Left cardiac atrium (tissue), 4 donors: ENCODE measurements at places on chromosomes 3 and 15. TPM values are rescaled to one million over a fixed set of nuclear protein-coding genes. Genes with fewer than 3 reads are reported as not detected.

Gene FOXL2
- not detected for total RNA-seq

DNA sequence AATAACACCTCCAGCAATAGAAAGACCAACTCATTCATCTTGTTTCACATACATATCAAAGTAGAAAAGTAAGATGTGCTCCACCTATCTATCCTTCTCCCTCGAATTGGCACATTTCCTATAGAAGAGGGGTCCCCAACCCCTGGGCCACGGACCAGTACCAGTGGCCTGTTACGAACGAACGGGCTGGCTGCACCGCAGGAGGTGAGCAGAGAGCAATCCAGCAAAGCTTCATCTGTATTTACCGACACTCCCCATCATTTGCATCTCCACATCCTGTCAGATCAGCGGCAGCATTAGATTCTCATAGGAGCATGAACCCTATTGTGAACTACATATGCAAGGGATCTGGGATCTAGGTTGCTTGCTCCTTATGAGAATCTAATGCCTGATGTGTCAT is 95.0 kb upstream of the CGNL1 start:
- DNase-seq, result no peak

GRCh38 chr15:72474466-72474911 is 359 bp downstream of the ARIH1 start:
- DNase-seq, result no peak

Gene PLA2G4E
- total RNA-seq, result not detected

Gene KLHDC8B
- 55.9 TPM for total RNA-seq

Gene TP53BP1
- total RNA-seq, result 30.1 TPM

Gene MKRN2OS
- not detected for total RNA-seq

DNA sequence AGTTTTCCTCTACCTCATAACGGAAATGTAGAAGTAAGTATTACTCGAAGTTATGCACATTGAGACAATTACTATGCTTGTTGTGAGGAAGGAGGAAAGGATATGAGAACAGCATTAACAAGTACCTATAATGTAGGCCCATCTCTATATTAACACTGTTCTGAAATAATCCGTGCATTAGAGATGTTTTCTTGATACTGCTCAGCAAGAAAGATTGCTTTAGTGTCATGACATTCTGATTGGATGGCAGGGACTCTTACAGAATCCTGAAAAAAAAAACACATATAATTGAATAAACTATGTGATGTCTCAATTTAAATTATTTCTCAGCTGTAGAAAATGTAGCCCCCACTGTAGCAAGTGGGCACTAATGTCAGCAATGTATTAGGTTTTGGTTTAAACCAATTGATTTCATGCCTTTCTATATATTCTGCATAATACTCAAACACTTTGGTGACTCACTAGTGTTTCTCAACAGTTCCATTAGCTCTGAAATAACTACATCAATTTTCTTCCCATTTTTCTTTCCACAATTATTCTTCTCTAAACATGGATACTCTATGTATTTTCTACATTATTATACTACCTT is 598.3 kb upstream of the BCHE start:
- DNase-seq, result no peak

Gene UBAP1L
- total RNA-seq, result 2.9 TPM

GRCh38 chr3:186511245-186511644 is 32.9 kb downstream of the CRYGS start:
- DNase-seq, result no peak

DNA sequence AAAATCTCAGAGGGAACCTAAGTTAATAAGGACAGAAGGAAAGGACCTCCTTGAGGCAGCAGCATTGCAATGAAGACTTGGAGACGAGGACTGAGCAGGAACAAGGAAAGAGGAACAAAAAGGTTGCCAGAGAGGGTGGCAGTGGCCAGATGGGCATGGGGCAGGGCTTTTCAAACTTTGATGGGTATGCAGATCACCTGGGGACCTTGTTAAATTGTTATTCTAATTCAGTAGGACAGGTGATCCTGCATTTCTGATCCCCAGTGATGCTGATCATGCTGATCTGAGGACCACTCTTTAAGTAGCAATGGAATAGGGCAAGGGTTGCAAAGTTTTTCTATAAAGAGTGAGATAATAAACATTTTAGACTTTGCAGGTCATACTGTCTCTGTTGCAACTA is 11.1 kb downstream of the COL6A6 start:
- no peak for DNase-seq

DNA sequence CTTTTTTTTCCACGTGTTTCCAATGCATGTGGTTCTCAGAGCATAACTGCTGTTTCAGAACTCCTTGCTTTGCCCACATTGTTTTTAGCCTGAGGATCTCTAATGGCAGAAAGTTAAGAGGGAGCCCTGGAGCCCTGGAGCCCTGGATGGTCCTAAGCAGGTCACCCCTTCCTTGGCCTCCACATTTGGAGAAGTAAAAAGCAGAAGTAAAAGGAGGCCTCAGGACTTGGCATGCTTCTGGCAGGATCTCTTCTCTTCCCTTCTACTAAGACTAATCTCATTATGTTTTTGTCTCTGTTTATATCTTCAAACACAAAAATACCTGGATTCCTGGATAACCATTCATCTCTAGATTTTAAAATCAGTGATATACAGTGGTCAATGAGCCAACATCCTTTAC is 50.1 kb downstream of the P2RY1 start:
- no peak for DNase-seq

DNA sequence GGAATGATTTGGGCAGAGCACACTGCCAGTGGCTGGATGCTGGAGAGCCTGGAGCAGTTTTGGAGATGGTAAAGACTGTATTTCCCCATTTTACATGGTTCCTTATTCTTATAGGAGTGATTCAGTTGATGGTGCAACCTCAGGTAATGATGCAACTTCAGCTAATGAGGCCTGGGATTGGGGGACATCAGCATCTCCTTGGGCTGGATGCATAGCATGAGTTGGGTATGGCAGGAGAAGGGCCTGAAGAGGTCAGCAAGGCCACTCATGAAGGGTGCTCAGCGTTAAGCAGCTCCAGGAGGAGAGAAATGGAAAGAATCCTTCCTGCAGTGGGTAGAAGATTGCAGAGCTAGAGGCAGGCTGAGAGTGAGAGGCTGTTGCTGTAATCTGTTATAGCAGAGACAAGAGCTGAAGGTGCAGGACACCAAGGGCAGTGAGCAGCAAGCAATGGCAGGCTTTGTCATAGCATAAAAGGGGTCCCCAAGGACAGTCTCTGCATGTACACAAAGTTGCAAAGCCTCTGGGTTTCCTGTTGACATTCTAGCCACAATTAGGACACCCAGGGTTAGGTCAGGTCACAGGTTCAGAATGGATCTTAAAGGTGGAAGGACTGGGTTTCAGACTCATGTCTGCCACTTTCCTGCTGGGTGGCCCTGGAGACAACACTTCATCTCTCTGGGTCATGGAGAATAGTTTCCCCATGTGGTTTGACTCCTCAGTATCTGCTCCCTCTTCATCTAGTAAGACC is 29.5 kb upstream of the SNRK start:
- no peak for DNase-seq

Gene ATP13A3
- total RNA-seq, result 86.7 TPM

DNA sequence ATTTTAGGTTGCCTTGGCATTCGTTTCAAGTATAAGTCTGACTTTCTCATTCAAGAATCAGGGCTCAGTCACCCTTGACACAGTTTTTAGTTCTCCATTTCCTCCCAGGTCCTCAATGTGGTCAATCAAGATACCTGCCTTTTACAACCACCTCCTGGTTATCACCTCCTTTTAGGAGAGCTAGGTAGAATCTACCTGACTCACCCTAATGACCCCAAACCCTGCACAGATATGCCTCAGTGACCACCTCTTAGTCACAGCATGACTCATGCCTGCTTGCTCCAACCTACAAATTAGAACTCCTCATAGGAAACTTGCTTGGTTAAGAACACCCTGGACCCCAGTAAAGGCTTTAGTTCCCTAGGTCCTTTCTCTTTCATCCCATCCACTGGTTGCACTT is 22.5 kb downstream of the DMXL2 start:
- DNase-seq, result no peak

DNA sequence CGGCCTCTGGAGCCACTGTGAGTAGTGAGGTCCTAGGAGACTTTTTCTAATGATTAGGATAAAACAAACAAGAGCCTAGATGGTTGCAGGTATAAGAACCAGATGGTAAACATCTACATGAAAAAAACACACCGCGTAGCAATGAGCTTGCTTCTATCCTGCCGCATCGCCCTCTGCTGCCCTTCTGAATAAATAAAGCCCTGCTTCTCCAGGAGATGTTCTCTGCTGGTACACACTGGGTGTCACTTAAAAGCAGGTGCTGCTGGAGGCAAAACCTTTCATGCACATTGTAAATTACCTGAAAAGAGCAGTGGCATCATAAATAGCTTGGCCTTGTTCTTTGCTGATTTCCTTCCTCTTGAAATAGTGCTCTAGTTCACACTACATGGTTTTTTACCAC is 164.4 kb upstream of the TOPAZ1 start:
- no peak for DNase-seq

- DNase-seq, result peak; percentile 46
Measured at GRCh38 chr15:98866511-98866910, 141.1 kb downstream of the PGPEP1L start.

Gene HTD2
- 12.1 TPM for total RNA-seq

Gene LRRIQ4
- total RNA-seq, result not detected

GRCh38 chr15:85282504-85283115 is 97.8 kb upstream of the AKAP13 start:
- DNase-seq, result no peak

Gene KLF13
- 69.9 TPM for total RNA-seq

DNA sequence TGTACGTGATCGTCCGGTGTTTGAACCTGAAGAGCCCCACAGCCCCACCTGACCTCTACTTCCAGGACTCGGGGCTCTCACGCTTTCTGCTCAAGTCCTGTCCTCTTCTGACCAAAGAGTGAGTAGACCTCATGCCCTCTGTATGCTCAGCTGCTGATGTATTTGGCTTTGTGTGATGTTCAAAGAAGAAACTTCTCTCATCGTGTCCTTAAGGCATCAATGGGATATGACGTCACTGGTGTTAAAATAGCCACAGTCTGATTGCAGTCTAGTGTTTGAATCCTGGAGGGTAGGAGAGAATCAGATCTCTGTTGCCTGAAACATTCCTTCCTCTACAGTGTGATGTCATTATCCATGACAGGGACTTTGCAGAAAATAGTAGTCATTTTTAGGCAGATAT is 28.1 kb downstream of the ABHD2 start:
- no peak for DNase-seq

Gene PGBD4
- 2.2 TPM for total RNA-seq

GRCh38 chr15:82624008-82624407 is 23.2 kb downstream of the CPEB1 start:
- DNase-seq, result no peak

Gene NANOGP8
- not detected for total RNA-seq

Gene RHCG
- total RNA-seq, result 1.8 TPM

DNA sequence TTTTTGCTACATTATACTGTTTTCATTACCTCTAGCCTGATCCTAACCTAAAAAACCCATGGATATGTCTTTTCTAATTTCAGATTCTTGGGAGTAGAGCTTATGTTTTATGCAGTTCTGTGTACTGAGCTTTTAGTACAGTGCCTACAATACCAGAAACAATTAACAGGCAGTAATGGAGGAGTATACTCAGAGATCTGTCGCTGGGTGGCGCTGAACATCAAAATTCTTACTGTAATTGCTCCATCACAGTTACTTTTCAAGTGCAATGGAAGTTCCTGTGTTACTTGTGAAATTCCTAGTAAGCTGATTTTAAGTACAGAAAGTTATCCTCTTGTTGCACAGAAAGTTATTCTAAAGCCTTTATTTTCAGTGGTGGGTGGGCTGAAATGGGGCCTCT is 66.9 kb downstream of the RNF13 start:
- peak; percentile 71 for DNase-seq

Gene CFAP100
- total RNA-seq, result not detected

Gene ISL2
- total RNA-seq, result not detected

Gene NMNAT3
- 13.0 TPM for total RNA-seq

Gene SLC22A14
- 0.09 TPM for total RNA-seq

- no peak for DNase-seq
Measured at GRCh38 chr15:72927451-72927850, 124.8 kb upstream of the NEO1 start.
